ENCODE measurements at places on chromosomes 2 and 18. TPM values are rescaled to one million over a fixed set of nuclear protein-coding genes. Genes with fewer than 3 reads are reported as not detected.

NOSTRIN gene
- under 0.01 TPM for total RNA-seq

LRP2 gene
- not detected for total RNA-seq

LCT gene
- not detected for total RNA-seq

REEP1 gene
- total RNA-seq, result under 0.01 TPM

C2orf78 gene
- total RNA-seq, result not detected

PCARE gene
- total RNA-seq, result not detected

SMYD1 gene
- total RNA-seq, result not detected

GRB14 gene
- total RNA-seq, result 11.9 TPM

CCDC141 gene
- 0.15 TPM for total RNA-seq

IDH1 gene
- total RNA-seq, result 191 TPM

SERPINB11 gene
- not detected for total RNA-seq

APOB gene
- total RNA-seq, result 0.30 TPM
